ENCODE measurements at places on chromosomes 5 and 9.

GRCh38 chr5:95949810-95950209 is 11.8 kb downstream of the ELL2 start:
- no peak for DNase-seq

GRCh38 chr5:6107675-6108539 is 270.4 kb downstream of the MED10 start:
- no peak for DNase-seq

DNA sequence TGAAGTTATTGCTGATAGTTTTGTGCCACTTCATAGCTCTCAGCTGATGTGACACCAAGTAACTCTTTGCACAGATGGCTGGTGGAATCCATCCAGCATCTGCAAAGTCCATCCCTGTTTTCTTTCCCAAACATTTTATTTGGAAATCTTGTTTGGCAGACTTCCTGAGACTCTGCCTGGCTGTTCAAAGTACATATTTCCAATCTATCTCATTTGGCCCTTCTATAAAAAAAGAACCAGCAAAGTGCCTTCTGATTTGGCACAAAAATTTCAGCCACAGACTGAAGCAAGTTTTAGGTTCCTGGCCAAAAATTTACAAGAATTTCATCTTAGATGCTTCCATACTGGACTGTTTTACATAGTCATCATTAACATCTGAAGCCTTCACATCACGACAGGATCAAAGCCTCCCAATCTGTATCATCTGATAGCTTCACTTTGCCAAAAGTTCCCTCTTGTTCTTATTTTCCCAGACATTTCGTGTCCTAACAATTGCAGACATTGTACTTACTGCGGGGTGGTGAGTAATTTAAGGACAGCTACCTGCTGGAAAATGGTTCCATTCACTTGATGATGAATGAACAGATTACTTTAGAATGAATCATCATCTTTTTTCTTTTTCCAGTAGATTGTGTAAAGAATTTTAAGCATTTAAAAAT is 377.3 kb downstream of the KIAA0825 start:
- DNase-seq = peak; percentile 50

- DNase-seq = peak; percentile 13
Measured at GRCh38 chr9:89213396-89213880, 34.8 kb upstream of the SHC3 start.

GRCh38 chr9:111250875-111251842 is 78.9 kb downstream of the OR2K2 start:
- DNase-seq = no peak

DNA sequence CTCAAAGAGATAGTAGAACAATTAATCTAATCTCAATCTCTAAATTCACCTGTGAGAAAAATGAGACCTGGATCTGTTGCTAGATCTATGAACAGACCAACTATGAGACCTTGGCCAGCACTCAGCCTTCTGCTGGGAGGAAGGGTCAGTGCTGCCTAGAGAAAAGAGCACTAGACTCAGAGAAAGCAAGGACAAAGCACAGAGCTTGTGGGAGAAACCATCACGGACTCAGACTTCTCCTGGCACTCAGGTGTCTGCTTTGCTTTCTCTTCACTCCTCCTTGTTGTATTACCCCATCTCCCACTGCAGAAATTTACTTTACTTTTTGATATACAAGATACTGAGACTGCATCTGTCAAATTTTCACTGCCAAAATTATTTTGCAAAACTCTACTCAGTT is 890.0 kb upstream of the NUDT12 start:
- DNase-seq = no peak

DNA sequence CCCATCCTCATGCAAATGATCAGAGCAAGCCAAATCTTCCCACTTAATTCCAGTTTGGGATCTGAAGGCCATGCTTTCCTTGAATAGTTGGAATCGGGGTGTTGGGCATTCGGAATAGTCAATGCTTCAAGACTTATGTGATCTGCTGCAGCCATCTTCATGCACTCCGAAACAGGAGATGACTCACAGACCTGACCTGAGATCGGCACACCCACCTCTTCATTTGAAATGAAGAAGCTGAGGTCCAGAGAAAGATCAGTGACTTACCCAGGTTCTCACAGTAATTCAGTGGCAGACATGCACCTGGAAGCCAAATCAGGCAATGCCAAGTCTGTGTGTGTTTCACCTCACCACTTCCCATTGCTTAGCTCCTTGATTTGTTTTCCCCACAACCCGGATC is 33.0 kb downstream of the FOXD1 start:
- DNase-seq = no peak

GRCh38 chr5:139611703-139612584 is 36.2 kb upstream of the CXXC5 start:
- DNase-seq = peak; percentile 19

- DNase-seq = peak; percentile 78
Measured at GRCh38 chr9:113622600-113623400, 159.3 kb downstream of the RGS3 start.

- no peak for DNase-seq
Measured at GRCh38 chr9:130472184-130472705, 27.5 kb downstream of the ASS1 start.

- no peak for DNase-seq
Measured at GRCh38 chr9:28317745-28318144, 744.5 kb upstream of the C9orf72 start.

DNA sequence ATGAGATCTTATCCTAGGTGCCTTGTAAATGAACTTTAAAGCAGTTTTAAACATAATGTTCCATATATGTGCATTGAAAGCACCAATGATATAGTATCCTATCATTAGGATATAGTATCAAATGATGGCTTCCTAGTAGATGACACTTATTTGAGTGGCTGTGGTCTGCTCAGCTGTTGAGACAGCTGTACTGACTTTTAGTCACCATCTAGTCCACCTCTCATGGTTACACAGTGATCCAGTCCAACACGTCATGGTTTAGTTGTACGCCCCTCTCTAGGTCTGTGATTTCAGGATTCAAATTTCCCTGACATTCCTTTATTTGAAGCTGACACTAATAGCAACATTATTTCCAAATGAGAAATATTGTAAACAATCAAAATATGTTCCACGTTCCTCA is 127.3 kb upstream of the TUT7 start:
- DNase-seq = no peak

DNA sequence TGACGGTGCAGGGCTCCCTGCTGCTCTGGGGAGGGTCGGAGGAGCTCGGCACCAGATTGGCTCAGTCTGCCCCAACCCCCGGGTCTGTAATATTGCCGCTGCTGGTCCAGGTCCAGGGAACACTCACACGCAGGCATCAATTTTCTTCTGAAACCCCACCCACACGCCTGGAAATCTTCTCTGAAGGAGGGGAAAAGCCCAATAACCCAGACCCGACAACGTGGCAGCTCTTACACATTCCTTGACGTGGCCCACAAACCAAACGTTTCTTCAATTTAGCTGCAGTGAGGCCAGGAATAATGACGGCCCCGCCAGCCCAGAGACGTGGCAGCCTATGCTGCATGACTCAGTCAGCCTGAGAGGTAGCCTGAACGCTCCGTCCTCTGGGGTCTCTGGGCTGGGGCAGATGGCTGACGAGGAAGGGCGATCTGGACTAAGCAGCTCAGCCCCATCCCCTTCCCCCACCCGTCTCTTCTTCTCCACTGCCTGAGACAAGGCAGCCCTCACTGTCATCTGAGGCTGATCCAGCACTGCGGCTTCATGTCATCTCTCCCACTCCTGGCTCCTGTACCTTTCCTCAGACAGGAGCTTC is 9.9 kb upstream of the SPARC start:
- peak; percentile 100 for DNase-seq

DNA sequence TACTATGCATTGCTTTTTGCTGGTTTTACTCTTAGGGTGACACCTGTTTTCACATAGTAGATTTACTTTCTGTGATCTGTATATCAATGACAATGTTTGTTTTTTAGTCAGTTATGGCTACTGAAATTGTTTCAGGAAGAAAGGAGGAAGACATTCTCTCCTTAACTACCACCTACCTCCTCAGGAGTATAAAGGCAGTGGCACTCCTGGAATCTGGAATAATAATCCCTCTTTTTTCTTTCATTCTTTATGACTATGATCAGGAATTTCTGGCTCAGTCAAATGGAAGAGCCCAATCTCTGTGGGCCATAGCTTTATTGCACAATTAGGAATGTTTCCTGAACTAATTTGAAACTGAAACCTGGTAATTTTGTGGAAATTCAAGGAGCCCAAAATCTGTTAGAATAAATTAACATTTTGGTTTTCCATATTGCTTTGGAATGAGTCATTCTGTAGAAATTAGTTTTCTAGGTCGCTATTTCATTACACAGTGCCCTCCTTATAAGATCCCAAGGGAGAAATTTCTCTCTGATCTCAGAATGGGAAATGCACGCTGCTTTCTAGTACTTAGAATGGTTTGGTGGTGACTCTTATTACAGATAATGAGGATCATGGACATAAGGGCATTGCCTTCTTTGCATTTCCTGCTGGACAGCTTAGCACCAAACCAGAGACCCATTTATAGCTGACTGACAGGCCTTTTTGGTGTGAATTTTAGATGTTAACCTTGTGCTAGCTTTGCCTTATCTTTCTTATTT is 95.3 kb upstream of the VLDLR start:
- peak; percentile 13 for DNase-seq

DNA sequence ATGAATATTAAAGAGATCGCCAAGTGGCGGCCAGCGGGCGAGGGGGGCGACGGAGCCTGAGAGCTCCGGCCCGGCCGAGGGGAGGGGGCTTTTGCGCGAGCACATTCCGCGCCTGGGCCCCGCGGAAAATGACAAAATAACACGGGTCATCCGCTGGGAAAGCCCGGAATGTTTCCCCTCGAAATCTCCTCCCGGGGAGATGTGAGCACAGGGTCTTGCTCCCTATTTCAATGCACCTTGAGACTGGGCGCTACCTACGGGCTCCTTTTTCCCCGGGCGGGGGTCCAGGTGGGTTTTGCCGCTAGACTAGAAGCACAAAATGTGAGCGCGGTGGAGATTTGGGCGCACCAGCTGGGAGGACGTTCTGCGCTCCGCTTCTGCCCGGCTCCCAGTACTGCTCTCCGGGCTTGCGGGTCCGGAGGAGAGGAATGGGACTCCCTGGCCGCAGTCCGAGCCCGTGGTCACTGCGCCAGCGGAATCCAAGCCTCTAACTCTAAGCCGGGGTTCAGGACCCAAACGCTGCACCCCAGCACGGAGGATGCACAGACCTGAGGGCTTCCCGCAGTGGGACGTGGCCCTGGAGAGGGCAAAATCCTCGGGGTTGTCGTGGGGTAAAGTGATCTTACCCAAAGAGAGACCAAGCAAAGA is 2.8 kb upstream of the PRDM12 start:
- no peak for DNase-seq

GRCh38 chr9:90722071-90722470 is 79.4 kb upstream of the DIRAS2 start:
- DNase-seq = no peak

GRCh38 chr5:29939988-29940387 is 1253.5 kb upstream of the CDH6 start:
- no peak for DNase-seq

DNA sequence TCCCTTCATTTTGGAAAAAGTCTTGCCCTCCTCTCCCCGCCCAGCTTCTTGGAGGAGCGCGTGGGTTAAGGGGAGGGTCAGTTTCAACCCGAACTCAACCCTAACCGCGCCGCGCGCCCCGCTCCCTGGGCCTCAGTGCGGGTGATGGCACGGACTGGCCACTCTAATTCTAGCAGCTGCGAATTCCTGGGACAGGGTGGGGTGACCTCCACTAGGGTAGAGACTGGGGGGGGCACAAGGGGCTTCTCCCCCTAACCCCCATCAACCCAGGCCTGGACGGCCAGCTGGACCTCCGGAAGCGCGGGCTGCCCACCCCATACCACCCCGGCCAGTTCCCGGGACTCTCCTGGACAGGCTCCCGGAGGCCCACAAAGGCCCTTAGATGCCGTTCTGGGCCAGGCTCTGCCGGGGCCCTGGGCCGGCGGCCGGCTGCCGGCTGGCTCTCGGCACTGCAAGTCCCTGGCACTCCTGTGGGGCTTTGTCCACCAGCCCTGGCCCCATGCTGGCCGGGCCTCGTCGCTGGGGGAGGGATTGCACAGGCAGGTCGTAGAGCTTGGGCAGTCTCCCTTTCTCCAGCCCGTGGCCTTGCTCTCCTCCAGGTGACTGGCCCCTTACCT is 7.2 kb upstream of the PSD2 start:
- no peak for DNase-seq

DNA sequence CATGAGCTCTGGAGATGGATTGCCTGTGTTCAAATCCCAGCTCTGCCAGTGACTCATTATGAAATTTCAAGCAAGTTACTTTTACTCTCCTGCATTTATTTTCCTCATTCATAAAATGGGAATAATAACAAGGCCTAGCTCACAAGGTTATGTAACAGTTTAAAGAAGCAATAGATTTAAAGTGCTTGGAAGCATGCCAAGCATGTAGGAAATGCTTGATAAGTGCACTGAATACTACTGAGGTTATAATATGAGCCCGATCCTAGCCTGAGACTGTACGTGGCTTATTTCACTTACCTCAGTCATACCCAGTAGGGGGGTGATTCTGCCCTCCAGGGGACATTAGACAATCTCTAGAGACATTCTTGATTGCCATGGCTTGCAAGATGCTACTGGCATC is 734.1 kb upstream of the WWC1 start:
- no peak for DNase-seq

DNA sequence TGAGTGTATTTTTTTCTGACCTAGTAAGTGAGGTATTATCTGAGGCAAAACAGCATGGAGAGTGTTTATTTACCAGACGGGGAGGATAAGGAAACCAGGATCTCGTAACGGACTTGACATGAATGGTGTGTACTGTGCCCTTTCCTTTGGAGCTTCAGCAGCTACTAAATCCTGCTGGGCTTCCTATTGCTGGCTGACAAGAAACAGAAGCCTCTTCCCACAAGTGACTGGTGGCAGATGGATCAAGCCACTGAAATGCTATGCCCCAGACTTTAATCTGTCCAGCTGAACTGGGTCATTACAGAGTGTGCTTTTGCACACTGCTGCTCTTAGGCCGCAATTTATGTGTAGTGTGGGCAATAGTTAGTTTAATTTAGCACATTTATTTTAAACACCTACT is 162.7 kb upstream of the MRPS30 start:
- DNase-seq = no peak

GRCh38 chr5:80777347-80778287 is 122.8 kb upstream of the DHFR start:
- DNase-seq = no peak

- peak; percentile 13 for DNase-seq
Measured at GRCh38 chr9:89878687-89879086, 273.9 kb downstream of the GADD45G start.

GRCh38 chr9:129405089-129405826 is 215.6 kb downstream of the C9orf50 start:
- DNase-seq = peak; percentile 92

GRCh38 chr5:105619725-105620124 is 2051.0 kb downstream of the EFNA5 start:
- DNase-seq = no peak

Data from fibroblast of skin of abdomen (primary cell).